CD4-positive, alpha-beta memory T cell (primary cell): ENCODE measurements at places on chromosomes 4 and X. TPM values are rescaled to one million over a fixed set of nuclear protein-coding genes. Genes with fewer than 3 reads are reported as not detected.

The PABPC5 gene
- total RNA-seq, result not detected

The ELK1 gene
- 38.3 TPM for total RNA-seq

The CDX4 gene
- not detected for total RNA-seq

The C1QTNF7 gene
- not detected for total RNA-seq

The NHS gene
- 0.67 TPM for total RNA-seq

The CTAG1A gene
- total RNA-seq, result not detected

The MAGEC1 gene
- not detected for total RNA-seq

The IL2 gene
- 0.67 TPM for total RNA-seq

The CLDN34 gene
- total RNA-seq, result not detected

The RAB9B gene
- total RNA-seq, result 0.25 TPM

The TMPRSS11E gene
- total RNA-seq, result not detected

The TXK gene
- total RNA-seq, result 44.8 TPM

The TCP11X2 gene
- total RNA-seq, result not detected

The TMEM47 gene
- not detected for total RNA-seq

The FGFBP2 gene
- 0.38 TPM for total RNA-seq

The SMAD1 gene
- total RNA-seq, result 0.42 TPM

The SPANXA2 gene
- not detected for total RNA-seq

The SYNPO2 gene
- total RNA-seq, result 1.4 TPM
